ENCODE measurements at places on chromosomes 13 and 19. TPM values are rescaled to one million over a fixed set of nuclear protein-coding genes. Genes with fewer than 3 reads are reported as not detected.

GRCh38 chr19:4620675-4621074, 18.6 kb upstream of the TNFAIP8L1 start:
- no peak for DNase-seq

- no peak for DNase-seq
Measured at GRCh38 chr13:48304143-48304876, 759 bp downstream of the RB1 start.

DNA sequence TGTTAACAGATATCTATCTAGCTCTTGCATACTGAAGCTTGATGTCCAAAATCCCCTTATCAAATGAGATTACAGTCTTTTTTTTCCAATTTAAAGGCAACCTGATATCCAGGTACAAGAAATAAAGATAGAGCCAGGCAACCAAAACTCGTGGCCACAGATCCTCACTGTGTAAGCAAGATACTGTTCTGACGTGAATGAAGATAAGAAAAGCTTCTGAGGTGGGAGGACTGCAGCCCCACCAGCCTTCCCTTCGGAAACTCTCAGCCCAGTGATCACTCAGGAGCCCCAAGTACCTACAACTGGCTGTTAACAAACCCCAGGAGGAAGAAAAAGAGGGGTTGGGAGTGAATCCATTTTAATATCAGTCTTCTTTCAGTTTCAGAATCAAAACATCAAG, 191.6 kb downstream of the EFNB2 start:
- no peak for DNase-seq

DNA sequence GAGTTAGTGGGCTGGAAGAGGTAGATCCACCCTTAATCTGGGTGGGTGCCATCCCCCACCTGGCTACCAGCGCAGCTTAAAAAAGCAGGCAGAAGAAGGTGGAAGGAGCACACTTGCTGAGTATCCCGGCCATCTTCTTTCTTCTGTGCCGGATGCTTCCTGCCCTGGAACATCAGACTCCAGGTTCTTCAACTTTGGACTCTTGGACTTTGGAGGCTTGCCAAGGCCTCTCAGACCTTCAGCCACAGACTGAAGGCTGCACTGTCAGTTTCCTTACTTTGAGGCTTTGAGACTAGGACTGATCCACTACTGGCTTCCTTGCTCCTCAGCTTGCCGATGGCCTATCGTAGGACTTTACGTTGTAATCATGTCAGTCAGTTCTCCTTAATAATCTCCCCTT, 127.6 kb upstream of the GPC6 start:
- no peak for DNase-seq

GRCh38 chr19:1756705-1757465, 3.6 kb downstream of the ONECUT3 start:
- no peak for DNase-seq

GRCh38 chr13:46202966-46203365, 8.8 kb upstream of the LRRC63 start:
- no peak for DNase-seq

DNA sequence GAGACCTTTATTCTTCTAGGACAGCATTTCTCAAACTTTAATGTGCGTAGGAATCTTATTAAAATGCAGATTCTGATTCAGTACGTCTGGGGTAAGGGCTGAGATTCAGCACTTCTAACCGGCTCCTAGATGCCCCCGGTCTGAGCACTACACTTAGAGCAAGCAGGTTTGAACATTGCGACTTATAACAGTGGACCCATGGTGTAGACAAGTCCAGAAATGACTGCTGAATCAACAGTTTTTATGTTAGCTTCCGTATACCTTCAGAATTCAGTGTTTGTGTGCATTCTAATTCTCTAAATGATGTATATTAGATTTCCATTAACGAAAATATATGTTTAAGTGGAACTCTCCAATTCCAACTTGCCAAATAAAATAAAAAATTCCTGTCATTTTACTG, 17.5 kb upstream of the CPB2 start:
- no peak for DNase-seq

DNA sequence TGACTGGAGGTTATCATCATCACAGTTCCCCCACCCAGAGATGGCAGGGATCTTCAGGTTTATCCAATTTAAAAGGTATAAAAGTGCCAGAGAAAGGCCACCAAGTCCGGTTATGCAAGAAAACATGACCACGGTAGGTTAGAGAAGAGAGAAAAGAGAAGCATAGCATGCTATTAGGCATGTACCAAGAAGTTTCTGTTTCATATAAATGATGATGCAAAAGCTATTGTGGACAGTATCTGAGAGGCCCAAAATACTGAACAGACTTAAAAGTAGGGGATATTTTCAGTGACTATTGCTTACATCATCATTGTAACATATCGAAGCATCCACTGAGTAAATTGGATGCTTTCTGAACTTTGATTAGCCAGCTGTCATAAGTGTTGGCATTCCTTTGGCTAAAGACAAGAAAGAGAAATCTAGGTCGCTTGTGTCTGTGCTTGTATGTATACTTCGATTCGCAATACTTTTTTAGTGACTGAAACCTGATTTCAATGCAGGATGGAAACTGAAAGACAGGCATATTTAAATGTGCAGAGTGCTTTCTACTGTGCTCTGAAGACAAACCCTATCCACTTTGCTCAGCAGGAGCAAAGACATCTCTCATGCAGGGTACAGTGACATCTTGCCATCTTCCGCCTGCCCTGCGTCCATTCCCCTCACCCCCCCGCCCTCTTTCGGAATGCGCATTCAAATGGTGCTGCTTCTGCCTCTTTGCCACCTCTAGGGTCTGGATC, 180.3 kb downstream of the SHISA2 start:
- no peak for DNase-seq

DNA sequence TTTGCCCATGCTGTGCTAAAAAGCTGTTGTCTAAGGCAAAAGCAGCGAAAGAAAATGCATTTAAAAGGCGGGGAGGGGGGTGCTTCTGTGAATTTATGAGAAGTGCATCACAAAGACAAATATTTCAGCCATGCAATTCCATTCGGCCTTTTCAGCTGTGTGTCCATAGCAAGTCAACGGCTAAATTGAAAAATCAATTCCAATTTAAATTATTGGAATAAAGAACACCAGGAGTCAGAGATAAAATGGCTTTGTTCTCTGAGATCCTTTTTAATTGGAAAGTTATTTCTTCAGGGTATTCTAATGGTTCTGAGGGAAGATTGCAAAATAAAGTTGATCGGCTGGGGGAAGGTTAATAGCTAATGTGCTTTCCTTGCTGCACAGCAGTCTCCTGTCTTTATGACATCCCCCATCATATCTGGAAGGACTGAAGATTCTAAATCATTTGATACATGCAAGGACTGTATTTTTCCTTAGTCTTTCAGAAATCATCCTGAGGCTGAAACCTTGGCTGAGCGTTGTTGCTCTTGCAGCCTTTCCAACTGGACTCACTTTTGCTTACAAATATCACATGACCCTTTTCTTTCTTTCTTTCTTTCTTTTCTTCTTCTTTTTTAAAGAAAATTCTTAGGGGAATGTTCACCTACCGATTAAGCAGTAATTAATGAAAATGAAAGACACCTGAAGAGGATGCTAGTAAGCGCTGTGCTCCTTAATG, 647.1 kb downstream of the DACH1 start:
- DNase-seq: no peak

- DNase-seq: no peak
Measured at GRCh38 chr13:45953082-45953481, 99.5 kb downstream of the ZC3H13 start.

DNA sequence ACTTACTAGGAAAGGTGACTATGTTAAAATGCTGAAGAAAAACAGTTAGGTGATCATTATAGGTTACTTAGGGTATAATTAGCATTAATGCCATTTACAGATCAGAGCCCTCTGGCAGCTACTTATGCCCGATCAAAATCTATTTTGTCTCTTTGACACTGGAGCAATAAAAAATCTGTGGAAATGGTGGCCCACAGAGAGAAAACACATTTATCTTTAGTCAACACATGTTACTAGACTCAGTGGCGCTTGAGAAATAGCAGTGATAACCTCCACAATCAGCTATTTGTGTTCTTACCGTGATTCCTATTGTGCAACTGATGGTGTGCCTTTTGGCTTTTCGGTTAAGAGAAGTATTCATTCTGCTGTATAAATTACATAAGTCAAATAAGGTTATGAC, 1519.6 kb downstream of the PCDH9 start:
- DNase-seq: no peak

- no peak for DNase-seq
Measured at GRCh38 chr13:55245005-55245644, 1895.6 kb upstream of the PRR20A start.

DNA sequence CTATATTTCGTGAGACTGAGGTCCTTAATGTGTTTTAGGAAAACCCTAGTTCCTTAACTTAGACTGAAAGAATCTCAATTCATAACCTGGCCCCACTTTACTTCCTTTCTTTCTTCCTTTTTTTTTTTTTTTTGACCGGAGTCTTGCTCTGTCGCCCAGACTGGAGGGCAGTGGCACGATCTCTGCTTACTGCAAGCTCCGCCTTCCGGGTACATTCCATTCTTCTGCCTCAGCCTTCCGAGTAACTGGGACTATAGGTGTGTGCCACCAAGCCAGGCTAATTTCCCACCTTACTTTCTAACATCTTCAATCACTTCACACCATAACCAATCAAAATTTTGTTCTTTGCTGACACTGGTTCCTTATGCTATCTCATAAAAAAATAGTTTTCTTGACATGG, 2097.0 kb downstream of the PCDH9 start:
- no peak for DNase-seq

ZNF543 gene
- 40.7 TPM for total RNA-seq

MEIOSIN gene
- total RNA-seq: not detected
